ENCODE measurements at places on chromosomes 1 and 21.

DNA sequence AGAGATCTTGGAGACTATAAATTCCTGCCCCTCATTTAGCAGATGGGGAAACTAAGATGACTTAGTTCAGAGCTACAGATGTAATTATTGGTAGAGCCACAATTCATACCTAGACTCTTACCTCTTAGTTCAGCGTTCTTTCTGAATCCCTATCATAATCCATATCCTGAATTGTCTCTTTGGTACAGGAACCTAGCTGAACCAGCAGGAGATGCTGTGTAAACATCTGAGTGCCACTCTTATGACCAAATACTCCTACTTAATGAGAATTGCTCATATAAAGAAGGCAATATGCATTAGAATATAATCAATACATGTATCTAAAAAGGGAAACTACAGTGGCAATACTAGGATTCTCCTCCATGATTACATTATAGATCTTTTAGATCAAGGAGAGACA is 459.0 kb downstream of the SIPA1L2 start:
- no peak overlapping the region for H3K27ac ChIP-seq
- DNase-seq: no peak
- H3K4me1 ChIP-seq: no peaks in the 10 kb centered on the region
- H3K4me3 ChIP-seq: no peak overlapping the region

GRCh38 chr1:214404154-214404553 is 123.2 kb downstream of the SMYD2 start:
- no peak overlapping the region for H3K27ac ChIP-seq
- no peaks in the 10 kb centered on the region for H3K36me3 ChIP-seq
- no peak for DNase-seq

GRCh38 chr1:9612871-9613624 is 24.3 kb downstream of the TMEM201 start:
- peaks cover 59% of the 10 kb centered on the region for H3K36me3 ChIP-seq
- no peak overlapping the region for H3K4me3 ChIP-seq
- H3K4me1 ChIP-seq: no peaks in the 10 kb centered on the region
- no peaks in the 10 kb centered on the region for H3K27me3 ChIP-seq

- H3K36me3 ChIP-seq: no peaks in the 10 kb centered on the region
- H3K27me3 ChIP-seq: no peaks in the 10 kb centered on the region
- no peak for DNase-seq
- H3K27ac ChIP-seq: no peak overlapping the region
- no peak overlapping the region for H3K4me3 ChIP-seq
These were observed 584 bp upstream of the C1orf141 start for GRCh38 chr1:67135354-67135753.

DNA sequence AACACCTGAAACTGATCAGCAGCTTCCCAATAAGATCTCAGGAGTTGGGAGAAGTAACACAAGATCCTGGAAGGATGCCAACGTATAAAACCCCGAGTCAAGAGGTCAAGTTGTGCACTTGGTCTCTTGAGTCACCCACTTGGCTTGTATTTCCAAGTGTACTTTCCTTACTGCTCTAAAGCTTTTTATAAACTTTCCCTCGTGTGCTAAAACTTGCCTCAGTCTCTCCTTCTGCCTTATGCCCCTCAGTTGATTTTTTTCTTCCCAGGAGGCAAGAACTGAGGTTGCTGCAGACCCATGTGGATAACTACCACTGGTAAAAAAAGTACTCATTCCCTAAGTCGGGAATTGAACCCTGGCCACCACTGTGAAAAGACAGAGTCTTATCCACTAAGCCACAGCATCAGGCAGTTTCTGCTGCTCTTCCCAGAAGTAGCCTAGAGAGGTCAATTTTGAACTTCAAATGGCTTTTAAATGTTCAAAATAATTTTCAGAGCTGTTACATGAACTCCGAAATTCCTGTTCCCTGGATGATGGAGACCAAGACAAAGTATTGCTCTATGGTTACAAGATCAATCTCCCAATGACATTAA is 28.9 kb downstream of the ITLN2 start:
- H3K27me3 ChIP-seq: no peaks in the 10 kb centered on the region
- DNase-seq: no peak
- H3K27ac ChIP-seq: no peak overlapping the region
- H3K4me1 ChIP-seq: no peaks in the 10 kb centered on the region
- H3K36me3 ChIP-seq: no peaks in the 10 kb centered on the region
- H3K4me3 ChIP-seq: no peak overlapping the region

GRCh38 chr1:23967871-23968270 is 8.2 kb downstream of the PNRC2 start:
- H3K27me3 ChIP-seq: no peaks in the 10 kb centered on the region
- peaks cover 2% of the 10 kb centered on the region for H3K4me1 ChIP-seq
- no peak overlapping the region for H3K27ac ChIP-seq
- H3K36me3 ChIP-seq: peaks cover 94% of the 10 kb centered on the region
- no peak for DNase-seq
